ENCODE measurements at places on chromosomes 5 and 9.
A peak's percentile ranks its signal among the peaks of the same experiment; 100 is the strongest.

DNA sequence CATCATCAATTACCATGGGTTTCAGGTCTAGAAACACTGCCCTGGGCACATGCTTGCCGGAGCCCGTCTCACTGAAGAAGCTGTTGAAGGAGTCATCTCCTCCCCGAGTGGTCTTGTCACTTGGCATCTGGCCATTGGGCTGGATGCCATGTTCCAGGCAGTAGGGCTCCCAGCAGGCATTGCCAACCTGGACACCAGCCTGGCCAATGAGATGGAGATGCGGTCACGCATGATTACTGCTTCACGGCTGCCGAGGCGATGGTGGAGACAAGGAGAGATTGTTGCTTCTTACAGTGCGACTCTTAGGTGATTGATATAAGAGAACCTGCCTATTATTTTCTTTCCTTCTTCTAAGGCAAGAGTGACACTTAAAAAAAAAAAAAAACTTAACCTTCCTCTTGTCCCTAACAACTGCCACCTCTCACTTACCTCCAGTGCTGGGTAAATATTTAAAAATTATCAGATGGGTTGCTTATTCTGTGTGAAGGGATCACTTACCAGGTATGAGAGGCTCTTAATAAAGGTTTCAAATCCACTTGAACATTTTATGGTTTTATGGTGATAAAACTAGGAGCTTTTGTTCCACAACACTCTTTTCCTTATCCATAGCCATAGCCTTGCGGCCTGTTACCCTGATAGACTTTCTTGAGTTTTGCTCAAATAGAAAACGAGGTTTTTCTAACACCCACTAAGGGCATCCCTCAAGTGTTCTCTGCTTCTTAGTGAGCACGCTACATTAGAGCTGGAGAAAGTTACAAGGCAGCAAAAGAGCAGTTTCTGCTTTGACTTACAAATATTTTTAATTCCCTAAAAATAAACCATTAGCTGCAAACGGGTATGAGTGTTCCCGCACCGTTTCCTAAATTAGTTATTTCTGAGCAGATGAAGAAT lies 41.2 kb downstream of the NIM1K start:
- peak; percentile 39 for DNase-seq

- no peak for DNase-seq
Observed at GRCh38 chr5:133974142-133974541, 5.7 kb upstream of the C5orf15 start.

GRCh38 chr5:150753463-150753862 lies 5.4 kb downstream of the DCTN4 start:
- no peak for DNase-seq

GRCh38 chr9:82600536-82601292 lies 462.2 kb downstream of the RASEF start:
- peak; percentile 26 for DNase-seq

- DNase-seq = no peak
Observed at GRCh38 chr5:181131514-181131913, 545 bp upstream of the OR2V1 start.
